Activated naive CD4-positive, alpha-beta T cell (primary cell): ENCODE measurements at places on chromosomes 3 and 15.
A peak's percentile ranks its signal among the peaks of the same experiment; 100 is the strongest.

DNA sequence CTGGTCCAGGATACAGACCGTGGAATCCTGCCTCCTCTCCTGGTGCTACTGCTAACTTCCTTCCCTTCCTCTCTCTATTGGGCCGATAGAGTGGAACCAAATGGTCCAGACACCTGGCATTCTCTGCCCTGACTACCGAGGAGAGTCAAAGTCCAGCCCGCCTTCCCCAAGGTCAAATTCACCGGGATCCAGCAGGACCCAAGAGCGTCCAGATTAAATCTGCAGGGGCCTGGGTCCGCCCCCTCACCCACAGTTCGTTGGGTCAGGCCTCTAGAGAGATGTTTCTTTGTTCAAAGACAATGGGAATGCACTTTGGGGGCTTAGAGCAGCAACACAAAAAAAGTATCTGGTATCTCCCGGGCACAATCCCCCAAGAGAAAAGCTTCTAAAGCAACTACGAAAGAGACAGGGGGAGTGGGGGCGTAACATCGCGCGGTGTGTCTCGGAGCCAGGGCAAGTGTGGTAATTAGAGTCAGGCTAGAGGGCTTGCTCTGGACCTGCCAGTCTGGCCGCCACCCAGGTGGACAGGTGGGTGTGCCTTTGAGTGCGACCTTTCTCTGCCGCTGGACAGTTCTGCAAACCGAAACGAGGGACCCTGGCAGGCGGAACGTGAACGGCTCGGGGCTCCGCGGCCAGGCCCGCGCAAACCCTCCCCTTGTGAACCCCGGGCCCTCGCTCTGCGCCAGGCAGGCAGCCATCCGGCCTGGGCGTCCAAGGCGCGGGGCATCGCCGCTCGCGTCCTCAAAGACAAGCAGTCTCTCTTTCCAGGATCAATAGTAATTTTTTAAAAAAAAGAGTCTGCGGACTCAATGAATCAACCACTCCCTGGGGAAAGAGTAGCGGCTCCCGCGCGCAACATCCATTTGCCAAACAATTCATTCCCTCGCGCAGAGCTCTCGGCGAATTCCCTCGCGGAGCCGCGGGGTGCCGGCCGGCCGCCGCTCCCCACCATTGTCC lies 806 bp downstream of the KLHL25 start:
- no peak for DNase-seq

DNA sequence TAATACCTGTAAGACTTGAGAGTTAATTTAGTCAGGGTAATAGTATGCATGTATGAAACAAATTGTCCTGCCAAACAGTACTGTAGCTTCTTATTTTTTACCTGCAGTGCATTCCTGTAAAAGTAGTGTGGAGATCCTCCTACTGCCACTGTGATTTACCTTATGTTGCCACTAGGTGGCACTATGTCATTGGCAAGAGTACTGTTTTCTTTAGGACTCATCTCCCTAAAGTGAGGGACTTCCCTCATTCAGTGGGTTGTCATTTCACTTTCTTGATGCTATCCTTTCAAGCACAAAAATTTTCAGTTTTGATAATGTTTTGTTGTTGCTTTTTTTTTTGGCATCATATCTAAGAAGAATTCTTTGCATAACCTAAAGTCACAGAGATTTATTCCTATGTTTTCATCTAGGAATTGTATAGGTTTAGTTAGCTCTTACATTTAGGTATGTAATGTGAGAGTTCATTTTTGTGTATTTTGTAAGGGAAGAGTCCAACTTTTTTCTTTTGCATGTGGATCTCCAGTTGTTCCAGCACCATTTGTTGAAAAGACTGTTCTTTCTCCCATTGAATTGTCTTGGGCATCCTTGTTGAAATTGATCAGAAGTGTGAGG lies 105.7 kb downstream of the AKAP13 start:
- no peak for DNase-seq

DNA sequence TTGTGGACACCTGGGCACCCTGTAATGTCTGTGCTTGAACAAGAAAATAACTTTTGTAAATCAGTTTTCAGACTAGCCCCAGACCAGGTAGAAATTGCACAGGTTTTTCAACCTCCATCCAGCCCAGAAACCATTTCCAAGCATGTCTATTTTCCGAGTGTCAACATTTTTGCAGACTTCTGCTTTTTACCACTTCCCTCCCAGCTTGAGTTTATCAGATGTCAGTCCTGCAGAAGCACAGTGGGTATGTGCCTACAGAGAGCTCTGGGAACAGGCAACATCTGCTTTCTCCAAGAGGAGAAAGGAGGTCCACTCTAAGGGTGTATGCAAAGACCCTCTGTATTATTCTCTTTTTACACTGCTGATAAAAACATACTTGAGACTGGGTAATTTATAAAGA lies 83.9 kb downstream of the LRRK1 start:
- no peak for DNase-seq

GRCh38 chr3:139629033-139629432 lies 48.7 kb downstream of the NMNAT3 start:
- no peak for DNase-seq

DNA sequence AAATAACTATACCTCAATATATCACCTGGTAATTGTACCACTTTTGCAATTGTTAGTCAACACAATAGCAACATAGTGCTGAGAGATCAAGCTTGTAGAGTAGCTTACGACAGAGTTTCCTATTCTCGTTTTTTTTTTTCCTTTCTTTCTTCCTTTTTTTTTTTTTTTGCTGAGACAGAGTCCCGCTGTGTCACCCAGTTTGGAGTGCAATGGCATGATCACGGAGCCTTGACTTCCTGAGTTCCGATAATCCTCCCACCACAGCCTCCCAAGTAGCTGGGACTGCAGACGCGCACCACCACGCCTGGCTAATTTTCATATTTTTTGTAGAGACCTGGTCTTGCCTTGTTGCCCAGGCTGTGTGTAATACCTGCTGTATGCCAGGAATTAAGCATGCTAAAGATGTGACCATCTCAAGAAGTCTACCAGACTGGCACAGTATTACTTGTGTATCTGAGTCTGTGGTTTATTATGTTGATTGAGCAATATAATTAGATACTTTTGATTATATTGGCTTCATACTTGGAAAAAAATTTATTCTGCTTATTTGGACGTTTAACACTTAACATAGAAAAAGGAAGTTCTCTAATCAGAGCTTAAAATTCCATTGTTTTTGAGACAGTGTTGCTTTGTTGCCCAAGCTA lies 3.0 kb downstream of the SELENOT start:
- DNase-seq: no peak

GRCh38 chr15:70531576-70531975 lies 231.8 kb downstream of the UACA start:
- no peak for DNase-seq

GRCh38 chr15:75590239-75590638 lies 11.1 kb upstream of the PTPN9 start:
- DNase-seq: no peak

DNA sequence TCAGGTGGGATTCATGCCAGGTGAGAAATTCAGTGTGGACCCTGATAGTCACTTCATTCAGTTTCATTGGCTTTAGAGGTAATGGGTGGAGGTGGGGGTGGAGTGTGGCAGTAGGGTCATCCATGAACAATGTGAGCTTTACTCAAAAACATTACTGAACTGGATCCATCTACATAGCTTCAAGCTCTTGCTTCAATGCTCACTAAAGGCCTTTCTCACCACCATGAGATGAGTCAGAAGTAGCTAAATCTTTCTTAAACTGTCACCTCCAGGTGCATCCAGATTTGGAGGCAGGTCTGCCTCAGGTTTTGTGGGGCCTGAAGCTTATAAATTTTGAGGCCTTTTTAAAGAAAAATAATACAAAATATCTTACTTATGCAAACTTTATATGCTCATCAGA lies 363.6 kb downstream of the CHST2 start:
- no peak for DNase-seq

DNA sequence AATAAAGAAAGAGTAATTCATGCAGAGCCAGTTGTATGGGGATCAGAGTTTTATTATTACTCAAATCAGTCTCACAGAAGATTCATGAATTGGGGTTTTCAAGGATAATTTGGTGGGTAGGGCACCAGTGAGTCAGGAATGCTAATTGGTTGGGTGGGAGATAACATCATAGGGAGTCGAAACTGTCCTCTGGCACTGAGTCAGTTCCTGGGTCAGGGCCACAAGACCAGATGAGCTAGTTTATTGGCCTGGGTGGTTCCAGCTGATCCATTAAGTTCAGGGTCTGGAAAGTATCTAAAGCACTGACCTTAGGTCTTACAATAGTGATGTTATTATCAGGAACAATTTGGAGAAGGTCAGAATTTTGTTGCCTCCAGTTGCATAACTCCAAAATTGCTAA lies 998.6 kb upstream of the EPHA6 start:
- no peak for DNase-seq

- DNase-seq: no peak
Measured at GRCh38 chr3:110174908-110175307, 837.6 kb upstream of the DPPA4 start.

GRCh38 chr3:133980550-133980949 lies 49.2 kb downstream of the SLCO2A1 start:
- no peak for DNase-seq

- peak; percentile 1 for DNase-seq
Measured at GRCh38 chr15:56491110-56491722, 26.3 kb upstream of the MNS1 start.

- DNase-seq: no peak
Measured at GRCh38 chr15:64478863-64479262, 18.5 kb downstream of the ZNF609 start.
